Activated naive CD8-positive, alpha-beta T cell treated with anti-CD3 and anti-CD28 coated beads, Interleukin-2, amount 10 ng/mL, durations not matched to agents 7 days and 5 days (primary cell): ENCODE measurements at places on chromosomes 3 and 15.

GRCh38 chr15:58758141-58758540, 8.6 kb upstream of the ADAM10 start:
- DNase-seq, result no peak

DNA sequence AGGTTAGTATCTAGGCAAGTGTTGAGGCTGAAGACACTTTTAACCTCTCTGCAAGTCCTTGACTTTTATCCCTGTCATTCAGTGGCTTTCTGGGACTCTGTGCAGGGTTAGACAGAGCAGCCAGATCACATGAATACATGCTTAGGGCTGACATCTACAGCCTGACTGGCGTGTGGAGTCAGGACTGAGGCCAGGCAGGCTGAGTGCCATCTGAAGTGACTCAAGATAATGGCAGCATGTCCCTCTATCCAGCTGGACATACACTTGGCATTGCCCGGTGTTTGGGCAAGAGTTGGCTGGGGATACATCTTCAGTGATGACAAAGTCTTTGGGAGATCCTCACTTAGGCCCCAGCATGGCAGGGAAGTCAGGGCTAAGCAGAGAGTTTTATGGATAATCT, 22.4 kb downstream of the DUOX2 start:
- DNase-seq, result no peak

DNA sequence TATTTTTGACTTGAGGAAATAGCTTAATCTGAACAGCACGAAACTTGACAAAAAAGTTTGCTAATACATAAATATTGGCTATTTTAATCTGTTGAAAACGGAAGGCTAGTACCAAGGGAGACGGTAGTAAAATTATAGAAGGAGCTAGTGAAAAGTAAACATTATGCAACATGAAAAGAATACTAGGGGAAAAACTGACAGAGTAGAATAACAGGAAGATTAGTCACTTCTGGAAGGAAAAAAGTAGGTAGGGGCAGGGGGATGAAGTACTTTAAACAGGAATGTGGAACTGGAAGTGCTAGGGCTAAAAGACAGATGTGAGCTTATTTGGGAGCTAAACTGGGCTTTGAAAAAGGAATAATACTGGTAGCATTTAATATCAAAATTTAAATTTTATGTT, 60.1 kb downstream of the MBNL1 start:
- no peak for DNase-seq

- DNase-seq, result no peak
Measured at GRCh38 chr3:193788189-193788991, 195.4 kb downstream of the OPA1 start.

- no peak for DNase-seq
Measured at GRCh38 chr15:88982304-88982945, 69.2 kb upstream of the MFGE8 start.

DNA sequence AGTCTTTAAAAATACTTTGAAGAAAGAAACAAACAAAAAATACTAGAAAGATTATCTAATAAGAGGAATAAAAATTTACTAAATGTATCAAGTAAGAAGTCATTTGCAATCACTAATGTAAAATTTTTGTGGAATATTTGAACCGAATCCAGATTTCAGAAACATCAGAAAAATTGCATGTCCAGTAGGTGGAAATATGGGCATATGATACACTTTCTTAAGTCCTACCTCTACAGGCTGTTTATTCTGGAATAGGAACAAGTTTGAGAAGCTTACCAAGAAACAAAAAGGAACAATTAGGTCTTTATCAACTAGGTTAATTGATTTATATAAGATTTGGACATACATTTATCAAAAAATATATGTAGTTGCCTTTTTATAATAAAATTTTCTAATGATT, 292.9 kb upstream of the ROBO1 start:
- DNase-seq, result no peak

- no peak for DNase-seq
Measured at GRCh38 chr15:83930392-83931212, 276.7 kb downstream of the ADAMTSL3 start.

DNA sequence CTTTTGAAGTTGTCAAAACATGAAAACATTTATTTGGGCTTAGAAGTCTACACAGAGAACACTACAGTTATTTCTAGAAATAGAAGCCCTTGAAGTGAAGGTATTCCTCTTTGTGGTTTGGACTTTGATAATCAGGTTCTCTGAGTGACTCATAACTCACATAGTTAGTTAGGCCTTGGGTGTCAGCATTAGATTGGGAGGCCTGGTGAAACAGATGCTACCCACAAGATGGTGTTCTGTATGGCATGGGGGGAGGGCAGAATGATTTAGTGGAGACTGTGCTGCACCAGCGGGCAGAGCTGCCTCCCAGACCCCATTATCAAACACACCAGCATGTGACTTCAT, 108.9 kb upstream of the ETV5 start:
- DNase-seq, result no peak

DNA sequence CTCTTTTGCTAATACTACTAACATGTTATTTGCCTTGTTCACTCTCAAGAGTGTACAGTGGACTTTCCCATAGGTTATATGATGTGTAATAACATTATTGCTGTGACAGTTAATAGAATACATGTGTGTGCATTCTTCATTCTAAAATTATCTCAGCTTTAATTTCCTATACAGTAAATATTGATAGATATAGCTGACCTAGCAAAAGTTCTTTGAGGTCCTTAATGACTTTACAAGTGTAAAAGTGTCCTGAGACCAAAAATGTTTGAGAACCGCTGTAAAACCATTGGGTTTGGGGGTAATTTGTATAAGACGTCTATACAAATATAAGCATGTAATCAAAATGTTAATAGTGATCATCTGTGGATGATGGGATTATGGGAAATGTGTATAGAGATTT, 469.5 kb upstream of the PROK2 start:
- no peak for DNase-seq
